ENCODE measurements at places on chromosomes 16 and 17. TPM values are rescaled to one million over a fixed set of nuclear protein-coding genes. Genes with fewer than 3 reads are reported as not detected.

Gene ALDH3A1
- total RNA-seq = 0.62 TPM

Gene ASPA
- total RNA-seq = not detected

Gene SECTM1
- 2.4 TPM for total RNA-seq

Gene CMTM4
- 44.1 TPM for total RNA-seq

Gene LITAFD
- total RNA-seq = not detected

Gene TEX19
- total RNA-seq = 1.3 TPM

Gene ABCA3
- total RNA-seq = 0.41 TPM

Gene DYNLRB2
- not detected for total RNA-seq

Gene PLA2G10
- total RNA-seq = not detected

Gene CDK3
- 5.8 TPM for total RNA-seq

Gene TMEM114
- not detected for total RNA-seq

Gene KRT14
- not detected for total RNA-seq

Gene SDK2
- total RNA-seq = not detected

Gene SLC16A11
- total RNA-seq = not detected

Gene TMEM132E
- not detected for total RNA-seq

GRCh38 chr16:61926766-61927165 is 109.5 kb downstream of the CDH8 start:
- DNase-seq = peak; percentile 9

DNA sequence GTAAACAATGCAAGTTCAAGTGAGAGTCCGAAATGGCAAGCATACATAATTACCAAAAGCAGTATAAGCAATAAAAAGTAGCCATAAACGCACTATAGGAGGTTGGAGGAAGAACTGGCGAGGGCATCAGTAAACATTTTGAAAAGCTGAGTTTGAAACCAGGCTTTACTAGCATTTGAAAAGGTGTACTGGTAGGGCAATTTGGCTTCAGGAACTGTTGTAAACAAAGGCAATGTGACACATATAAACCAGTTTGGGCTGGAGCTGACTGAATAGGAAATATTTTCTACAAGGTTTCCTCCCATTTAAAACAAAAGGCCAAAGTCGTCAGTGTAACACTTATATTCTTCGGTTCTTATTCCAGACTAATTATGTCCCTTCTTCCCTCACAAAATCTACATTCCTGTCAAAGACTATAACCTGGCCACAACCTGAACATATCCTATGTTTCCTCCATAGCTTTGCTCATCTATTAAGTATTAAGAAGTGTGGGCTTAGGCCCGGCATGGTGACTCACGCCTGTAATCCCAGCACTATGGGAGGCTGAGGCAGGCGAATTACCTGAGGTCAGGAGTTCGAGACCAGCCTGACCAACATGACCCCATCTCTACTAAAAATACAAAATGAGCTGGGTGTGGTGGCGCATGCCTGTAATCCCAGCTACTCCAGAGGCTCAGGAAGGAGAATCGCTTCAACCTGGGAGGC is 7.8 kb downstream of the CBX1 start:
- DNase-seq = no peak

- DNase-seq = no peak
Observed at GRCh38 chr16:70455910-70456309, 1.5 kb downstream of the FCSK start.

DNA sequence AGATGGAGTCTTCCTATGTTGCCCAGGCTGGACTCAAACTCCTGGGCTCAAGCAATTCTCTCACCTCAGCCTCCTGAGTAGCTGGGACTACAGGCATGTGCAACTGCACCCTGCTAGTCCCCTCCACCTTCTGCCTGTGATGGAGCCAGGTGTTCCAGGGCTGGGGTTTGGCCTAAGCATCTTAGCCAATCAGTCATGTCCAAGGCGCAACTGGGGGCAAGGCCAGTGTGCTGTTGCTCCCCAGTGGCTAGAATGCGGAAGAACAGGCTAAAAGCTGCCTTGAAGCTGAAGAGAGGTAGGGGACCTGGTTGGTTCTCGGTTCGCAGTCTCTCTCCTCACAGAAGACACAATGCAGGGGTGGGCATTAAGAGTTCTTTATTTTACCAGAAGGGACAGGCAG is 18.6 kb downstream of the FLOT2 start:
- DNase-seq = peak; percentile 57

GRCh38 chr16:28263305-28263704 is 29.0 kb upstream of the SBK1 start:
- no peak for DNase-seq

DNA sequence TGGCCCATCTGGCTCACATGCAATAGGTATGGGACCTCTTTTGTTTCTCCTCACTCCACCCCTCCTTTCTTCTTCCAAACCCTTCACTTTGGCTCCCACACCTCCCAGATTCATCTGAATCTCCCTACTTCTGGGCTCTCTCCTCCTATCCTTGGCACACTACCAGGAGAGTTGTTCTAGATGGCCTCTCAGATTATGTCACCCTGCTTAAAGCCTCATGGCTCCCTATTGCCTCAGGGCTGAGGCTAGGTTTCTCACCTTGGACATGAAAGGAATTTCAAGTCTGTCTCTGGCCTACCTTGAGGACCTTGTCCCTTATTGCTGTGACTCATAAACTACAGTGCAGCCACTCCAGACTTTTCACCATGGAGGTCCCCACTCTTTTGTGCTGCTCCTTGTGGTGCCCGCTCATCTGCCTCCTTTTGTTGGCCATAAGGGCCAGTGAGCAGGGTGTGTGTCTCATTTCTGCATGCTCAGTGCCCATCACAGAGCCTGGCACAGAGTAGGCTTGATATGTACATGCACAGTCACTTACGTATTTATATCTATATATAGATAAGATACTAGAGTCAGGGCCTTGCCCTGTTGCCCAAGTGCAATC is 1.0 kb upstream of the MFAP4 start:
- DNase-seq = no peak

GRCh38 chr17:77607606-77608005 is 350.9 kb upstream of the TNRC6C start:
- DNase-seq = no peak

GRCh38 chr17:51857052-51857597 is 301.4 kb downstream of the CA10 start:
- no peak for DNase-seq

GRCh38 chr17:40551879-40552768 is 13.1 kb downstream of the CCR7 start:
- DNase-seq = peak; percentile 95

DNA sequence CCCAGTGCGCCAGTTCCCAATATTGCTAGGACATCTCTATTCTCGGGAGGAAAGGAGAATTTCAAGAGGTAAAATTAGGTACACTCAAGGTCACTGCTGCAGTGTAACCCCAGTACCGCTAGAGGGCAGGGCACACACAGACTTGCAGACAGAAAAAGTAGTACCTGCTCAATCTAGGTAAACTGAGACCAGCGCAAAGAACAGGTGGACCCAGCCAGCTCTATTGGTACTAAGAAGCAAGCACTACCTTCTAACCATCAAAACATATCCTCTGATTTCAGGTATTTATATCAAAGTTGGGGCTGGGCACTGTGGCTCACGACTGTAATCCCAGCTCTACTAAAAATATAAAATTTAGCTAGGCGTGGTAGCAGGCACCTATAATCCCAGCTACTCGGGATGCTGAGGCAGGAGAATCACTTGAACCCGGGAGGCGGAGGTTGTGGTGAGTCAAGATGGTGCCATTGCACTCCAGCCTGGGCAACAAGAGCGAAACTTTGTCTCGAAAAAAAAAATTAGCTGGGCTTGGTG is 3.6 kb upstream of the WDR81 start:
- peak; percentile 51 for DNase-seq

DNA sequence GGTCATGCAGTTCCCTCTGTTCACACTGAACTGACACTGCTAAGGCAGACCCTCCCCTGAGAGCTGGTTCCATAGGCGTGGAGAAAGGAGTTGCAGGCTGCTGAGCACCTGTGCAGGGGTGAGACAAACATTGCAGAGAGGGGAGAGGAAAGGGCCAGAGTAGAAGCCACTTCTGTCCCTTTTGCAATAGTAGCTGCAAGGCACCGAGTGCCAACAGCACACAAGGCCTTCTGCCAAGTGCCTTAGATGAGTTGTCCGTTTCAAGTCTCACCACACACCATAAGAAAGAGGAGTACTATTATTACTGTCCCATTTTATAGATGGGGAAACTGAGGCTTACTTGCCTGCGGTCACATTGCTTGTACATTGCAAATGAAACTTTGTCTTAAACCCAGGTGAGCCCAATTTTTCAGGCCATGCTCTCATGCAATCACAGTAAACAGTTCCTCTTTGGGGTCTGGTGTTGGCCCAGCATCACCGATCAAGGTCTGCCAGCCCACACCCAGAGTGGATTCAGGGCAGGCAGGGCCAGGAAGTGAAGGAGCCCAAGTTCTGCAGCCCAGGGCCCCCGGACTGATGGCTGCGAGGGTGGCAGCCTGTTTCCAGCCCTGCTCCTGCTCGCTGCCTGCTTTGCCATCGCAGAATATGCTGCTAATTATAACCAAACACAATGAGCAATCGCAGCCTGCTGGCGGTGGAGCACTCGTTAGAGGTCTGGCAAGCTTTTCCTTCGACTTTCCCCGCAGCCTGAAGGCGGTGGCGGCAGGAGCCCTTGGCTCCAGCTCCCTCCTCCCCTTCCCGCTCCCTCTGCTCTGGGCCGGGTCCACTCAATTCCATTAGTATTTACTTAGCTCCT is 36.8 kb upstream of the DYNLL2 start:
- DNase-seq = no peak

DNA sequence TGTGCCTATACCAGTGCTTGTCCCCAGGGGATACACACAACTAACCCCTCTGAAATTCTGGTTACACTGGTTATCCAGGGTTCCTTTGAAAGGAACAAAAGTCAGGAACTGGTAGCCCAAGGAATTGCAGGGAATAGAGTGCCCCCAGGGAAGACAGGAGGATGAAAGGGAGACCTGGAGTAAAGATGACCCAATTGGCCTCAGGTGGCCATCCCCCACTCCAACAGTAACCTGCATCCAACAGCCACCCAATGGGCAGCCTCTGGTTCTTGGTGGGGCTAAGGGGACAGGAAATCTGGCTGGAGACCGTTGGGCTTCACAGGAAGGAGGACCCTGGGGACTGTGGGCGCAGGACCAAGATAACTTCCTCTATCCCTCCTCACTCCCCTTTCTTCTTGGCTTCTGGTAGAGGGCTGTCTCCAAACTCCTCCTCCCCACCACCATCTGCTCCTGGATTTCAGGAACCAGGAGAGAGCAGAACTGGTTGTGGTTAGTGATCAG is 826 bp upstream of the MPO start:
- no peak for DNase-seq

GRCh38 chr16:57194512-57194911 is 8.4 kb downstream of the RSPRY1 start:
- peak; percentile 96 for DNase-seq

GRCh38 chr17:32461853-32462617 is 17.7 kb downstream of the PSMD11 start:
- peak; percentile 58 for DNase-seq

GRCh38 chr16:85984947-85985451 is 86.0 kb downstream of the IRF8 start:
- DNase-seq = no peak

DNA sequence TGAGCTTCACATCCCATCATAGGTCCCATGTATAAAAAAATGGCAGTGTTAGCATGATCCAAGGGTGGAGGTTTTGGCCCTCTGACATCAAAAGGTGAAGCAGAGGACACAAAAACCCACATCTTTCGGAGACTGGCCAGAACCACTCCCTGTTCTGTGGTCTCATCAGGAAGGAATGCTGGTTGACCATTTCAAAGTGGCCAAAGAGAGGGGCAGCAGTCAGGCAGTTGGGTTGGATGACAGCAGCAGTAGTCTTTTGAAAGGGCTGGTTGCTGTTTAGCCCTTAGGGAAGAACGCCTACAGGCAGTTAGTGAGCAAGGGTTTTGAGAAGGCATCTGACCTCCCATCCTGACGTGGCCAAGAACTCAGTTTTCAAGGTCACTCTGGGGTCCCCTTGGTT is 40.5 kb downstream of the LCMT1 start:
- DNase-seq = no peak

DNA sequence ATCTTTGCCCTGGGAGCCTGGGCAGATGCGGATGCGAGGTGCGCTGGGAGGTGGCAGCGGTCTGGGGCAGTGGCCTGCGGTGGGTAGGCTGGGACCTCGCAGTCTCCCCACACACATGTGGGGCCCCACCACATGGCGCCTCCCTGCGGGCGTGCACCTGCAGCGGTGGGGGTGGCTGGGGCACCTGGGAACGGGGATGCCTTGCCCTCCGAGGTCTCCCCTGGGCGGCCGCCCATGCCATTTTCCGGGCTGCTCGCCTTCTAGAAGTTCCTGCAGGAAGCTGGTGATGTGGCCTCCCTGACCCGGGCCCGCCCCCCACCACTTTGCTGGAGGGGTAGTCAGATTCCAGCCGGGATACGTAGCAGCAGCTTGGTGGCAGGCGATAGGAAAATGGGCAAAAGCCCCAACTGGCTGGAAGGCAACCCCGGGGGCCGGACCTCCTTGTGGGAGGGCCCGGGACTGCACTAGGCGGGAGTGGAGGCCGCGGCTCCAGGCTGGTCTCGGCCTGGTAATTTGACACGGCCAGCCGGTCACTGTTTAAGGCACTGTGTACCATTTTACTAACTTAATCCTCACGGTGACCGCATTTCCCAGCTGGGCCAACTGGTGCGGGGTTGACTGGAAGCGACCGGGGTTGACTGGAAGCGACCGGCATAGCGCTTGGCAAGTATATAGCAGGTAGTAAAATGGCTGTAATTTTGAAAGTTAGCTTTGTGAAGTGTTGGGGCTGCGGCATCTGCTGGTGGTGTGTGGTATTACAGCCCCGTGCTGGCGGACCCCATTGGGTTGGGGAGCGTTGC is 38.5 kb downstream of the IGF2BP1 start:
- DNase-seq = no peak

- DNase-seq = no peak
Observed at GRCh38 chr16:27740496-27741201, 190.7 kb downstream of the KATNIP start.

GRCh38 chr16:10494343-10495030 is 85.9 kb downstream of the EMP2 start:
- no peak for DNase-seq

DNA sequence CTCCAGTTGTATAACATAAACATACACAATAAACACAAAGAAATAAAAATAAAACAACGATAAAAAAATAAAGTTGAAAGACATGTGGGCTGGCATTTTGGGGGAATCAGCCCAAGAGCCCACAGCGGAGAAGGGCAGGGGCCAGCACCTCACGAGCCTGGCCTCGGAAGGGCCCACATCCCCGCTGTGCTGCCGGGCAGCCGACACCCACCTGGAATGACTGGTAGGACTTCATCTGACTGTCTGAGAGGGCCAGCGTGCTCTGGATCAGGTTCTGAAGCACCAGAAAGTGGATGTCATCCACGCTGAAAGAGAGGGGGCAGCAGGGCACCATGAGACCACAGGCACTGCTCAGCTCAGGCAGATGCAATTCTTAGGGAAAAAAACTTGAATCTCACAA is 73.5 kb downstream of the GTF3C1 start:
- DNase-seq = no peak
